ENCODE measurements at places on chromosomes 3 and 15.

DNA sequence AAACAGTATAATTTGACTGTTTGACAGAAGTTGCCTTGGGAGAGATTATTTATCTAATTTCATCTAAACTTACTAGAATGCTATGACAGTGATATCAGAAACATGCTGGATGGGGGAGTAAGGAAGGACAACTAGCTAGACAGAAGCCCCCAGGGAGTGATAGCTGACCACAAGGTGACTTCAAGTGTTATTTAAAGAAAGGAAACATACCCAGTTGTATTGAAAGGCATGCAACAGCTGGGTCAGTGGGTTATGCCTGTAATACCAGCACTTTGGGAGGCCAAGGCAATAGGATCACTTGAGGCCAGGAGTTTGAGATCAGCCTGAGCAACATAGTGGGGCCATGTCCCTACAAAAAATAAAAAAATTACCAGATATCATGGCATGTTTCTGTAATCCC is 69.6 kb downstream of the SLC49A4 start:
- no peak for DNase-seq

DNA sequence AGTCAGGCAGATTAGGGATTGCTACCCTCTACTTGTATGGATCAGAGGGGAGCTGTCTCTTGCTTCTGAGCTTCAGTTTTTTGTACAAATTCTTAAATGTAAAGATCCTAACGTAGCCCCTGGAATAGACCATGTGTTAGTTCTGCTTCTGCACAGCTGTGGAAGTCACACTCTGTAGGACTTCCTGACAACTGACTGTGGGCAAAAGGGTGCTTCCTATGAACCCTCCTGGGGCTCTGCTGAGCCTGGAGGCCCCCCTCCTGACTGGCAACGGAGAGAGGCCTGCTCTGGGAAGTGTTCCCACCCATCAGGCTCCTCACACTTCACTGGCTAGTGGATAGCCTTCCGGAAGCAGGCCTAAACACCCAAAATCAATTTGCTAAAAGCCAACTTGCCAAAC is 131.0 kb downstream of the RPLP1 start:
- DNase-seq = no peak

DNA sequence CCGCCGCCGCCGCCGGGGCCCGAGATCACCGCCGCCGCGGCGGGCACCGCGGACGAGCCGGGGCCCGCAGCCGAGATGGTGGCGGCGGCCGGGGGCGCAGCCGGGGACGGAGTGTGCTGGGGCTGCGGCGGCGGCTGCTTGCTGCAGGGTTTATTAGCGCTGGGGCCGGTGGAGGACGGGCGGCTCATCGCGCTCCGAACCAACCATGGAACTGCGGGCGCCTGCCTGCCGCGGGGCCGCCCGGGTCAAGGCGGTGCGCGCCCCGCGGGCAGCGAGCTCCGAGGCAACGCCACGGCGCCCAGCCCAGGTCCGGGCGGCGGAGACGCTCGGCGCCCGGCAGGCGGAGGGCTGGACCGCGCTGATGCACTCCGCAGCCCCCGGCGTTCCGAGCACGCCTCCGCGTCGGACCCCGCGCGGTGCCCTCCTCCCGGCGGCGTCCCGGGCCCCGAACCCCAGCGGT is 277 bp downstream of the SIAH2 start:
- no peak for DNase-seq

DNA sequence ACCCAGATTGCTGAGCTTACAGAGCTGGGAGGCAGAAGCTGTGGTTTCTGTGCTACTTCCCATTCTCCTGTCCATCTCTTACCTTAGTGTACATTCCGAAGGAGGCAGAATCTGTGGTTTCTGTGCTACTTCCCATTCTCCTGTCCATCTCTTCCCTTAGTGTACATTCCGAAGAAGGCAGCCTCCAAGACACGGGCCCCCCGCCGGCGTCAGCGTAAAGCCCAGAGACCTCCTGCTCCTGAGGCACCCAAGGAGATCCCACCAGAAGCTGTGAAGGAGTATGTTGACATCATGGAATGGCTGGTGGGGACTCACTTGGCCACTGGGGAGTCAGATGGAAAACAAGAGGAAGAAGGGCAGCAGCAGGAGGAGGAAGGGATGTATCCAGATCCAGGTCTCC is 11.2 kb downstream of the NUTM1 start:
- no peak for DNase-seq

- no peak for DNase-seq
Measured at GRCh38 chr3:196642434-196642833, 2.9 kb downstream of the NRROS start.

DNA sequence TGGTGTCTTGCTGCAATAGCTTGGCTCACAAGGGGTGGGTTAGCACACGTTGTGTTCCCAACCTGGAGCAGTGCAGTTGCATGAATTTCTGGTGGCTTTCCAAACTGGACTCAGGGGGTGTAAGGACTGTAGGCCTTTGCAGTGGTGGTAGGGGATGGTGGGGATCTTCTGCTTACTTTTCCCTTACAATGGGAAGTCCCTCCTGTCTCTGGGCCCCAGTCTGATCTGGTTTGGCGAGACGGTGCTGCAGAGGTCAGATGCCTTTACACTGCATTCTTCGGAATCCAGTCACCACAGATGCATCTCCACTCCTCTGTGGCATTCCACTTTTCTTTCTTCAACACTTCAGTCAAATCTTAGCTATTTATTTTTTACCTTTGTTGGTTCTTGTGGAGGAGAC is 132.1 kb downstream of the DOCK3 start:
- no peak for DNase-seq

Measured in activated CD4-positive, alpha-beta T cell treated with anti-CD3 and anti-CD28 coated beads for 4 hours (primary cell).